SW 1271 (cell line): ENCODE measurements at places on chromosomes 5 and 9.

- DNase-seq, result no peak
These were observed 7.4 kb downstream of the ADAM19 start for GRCh38 chr5:157568222-157568621.

GRCh38 chr9:72205513-72205912 is 56.3 kb downstream of the GDA start:
- DNase-seq, result no peak

DNA sequence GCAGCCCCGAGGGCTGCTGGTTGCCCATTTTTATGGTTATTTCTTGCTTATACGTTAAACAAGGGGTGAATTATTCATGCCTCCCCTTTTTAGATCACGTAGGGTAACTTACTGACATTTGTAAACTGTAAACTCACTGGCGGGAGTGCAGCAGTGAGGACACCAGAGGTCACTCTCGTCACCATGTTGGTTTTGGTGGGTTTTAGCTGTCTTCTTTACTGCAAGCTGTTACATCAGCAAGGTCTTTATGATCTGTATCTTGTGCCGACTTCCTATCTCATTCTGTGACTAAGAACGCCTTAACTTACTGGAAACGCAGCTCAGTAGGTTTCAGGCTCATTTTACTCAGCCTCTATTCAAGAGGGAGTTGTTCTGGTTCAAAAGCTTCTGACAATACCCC is 155.0 kb upstream of the PRDM9 start:
- DNase-seq, result no peak

- DNase-seq, result no peak
These were observed 28.8 kb upstream of the NCS1 start for GRCh38 chr9:130143279-130143893.

- no peak for DNase-seq
These were observed 832.5 kb downstream of the TAF11L14 start for GRCh38 chr5:18466731-18467130.

DNA sequence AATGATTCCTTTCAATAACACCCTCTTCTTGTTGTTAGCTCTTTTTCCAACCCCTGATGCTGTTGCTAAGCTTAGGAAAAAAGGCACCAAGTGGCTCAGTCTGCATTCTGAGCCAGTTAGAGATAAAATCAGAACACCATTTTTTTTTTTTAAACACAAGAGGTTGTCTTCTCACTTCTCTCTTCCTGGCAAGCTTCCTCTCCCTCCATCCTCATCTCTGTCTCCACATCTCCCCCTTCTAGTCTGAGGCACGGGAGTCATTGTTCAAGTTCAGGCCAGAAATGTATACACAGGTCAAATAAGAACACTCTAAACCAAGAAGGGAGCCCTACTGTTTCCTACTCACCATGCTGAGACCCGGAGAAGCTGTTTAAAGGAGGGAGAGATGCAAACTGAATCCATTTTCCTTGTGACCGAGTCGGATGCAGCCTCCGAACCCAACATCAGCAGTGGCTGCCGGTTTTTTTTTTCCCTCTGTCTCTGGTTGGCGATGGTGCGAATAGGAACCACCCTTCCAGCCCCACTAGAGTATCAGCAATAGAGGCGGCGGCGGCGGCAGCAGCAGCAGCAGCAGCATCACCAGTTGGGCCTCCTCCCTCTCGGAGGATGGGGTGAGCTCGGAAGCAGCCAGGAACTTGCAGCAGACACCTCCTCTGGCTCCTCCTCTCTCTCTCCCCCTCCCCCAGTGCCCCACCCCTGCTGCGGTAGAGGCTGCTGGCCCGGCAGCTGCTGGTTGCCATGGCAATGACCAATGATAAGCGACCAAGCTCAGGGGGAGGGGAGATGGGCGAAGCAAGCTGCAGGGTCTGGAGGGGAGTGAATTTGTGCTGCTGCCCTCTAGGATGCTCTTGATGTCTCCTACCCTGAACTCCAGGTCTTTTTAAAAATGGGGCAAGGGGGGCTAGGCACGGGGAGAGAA is at the start of gene JAKMIP2:
Gene JAKMIP2, minus strand, starts transcription at position 619 of the 919 bp plus-strand sequence. CDS start 110,922 bp downstream, outside the sequence.
- no peak for DNase-seq

GRCh38 chr5:4717446-4717845 is 422.7 kb upstream of the ADAMTS16 start:
- DNase-seq, result no peak

DNA sequence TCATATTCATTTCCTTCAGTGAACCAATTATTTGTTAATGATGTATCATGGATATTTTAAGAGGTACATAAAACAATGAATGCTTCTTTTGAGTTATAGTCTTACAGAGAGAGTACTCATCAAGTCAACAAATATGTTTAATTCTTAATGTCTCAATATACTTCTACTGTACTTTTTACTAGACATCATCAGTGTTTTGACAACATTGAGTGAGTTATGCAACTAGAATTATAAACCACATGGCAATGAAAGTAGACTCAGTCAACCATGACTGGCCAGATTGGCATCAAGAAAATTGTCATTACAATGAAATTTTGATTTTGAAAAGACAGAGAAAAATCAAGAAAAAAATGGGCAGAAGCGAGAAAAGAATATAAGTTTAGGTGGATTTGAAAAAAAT is 1248.1 kb upstream of the CDH18 start:
- no peak for DNase-seq

DNA sequence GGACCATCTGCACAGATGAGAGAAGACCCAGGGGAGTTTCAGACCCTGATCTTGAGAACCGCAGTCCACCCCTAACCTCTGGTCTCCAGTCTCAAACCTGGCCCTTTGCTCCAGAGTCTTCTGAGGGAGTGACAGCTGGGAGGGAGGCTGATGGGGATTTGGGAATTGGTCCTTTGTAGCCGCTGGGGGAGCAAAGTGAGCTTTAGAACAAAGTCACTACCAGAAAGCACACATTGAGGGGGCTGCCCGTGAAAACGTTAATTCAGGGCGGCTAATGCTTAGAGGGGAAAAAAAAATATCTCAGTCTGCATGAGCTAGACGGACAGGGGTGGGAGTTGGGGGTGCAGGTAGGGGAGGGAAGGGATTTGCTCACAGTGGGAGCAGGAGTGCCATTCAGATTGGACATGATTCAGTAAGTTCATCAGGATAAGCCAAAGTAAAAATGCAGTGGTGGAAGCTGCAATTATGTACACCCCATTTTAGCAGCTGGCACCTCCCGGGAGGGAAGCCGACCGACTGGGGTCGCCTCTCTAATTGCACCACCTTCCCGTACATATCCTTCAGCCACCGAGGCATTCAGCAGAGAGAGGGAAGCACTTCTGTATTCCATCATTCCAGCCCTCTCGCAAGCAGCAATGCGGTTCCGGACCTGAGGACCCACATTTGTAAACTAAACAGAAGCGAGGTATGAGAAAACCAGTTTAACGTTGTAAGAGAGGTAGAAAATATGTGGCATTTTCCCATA is 123.4 kb upstream of the RETREG1 start:
- no peak for DNase-seq

- no peak for DNase-seq
These were observed 24.6 kb downstream of the CDHR2 start for GRCh38 chr5:176573564-176574296.

- DNase-seq, result no peak
These were observed 134.6 kb upstream of the RAPGEF1 start for GRCh38 chr9:131874447-131874846.

- DNase-seq, result no peak
These were observed 15.9 kb upstream of the CDC20B start for GRCh38 chr5:55188656-55189540.

GRCh38 chr9:136544548-136544963 is 1.3 kb downstream of the NOTCH1 start:
- DNase-seq, result no peak

DNA sequence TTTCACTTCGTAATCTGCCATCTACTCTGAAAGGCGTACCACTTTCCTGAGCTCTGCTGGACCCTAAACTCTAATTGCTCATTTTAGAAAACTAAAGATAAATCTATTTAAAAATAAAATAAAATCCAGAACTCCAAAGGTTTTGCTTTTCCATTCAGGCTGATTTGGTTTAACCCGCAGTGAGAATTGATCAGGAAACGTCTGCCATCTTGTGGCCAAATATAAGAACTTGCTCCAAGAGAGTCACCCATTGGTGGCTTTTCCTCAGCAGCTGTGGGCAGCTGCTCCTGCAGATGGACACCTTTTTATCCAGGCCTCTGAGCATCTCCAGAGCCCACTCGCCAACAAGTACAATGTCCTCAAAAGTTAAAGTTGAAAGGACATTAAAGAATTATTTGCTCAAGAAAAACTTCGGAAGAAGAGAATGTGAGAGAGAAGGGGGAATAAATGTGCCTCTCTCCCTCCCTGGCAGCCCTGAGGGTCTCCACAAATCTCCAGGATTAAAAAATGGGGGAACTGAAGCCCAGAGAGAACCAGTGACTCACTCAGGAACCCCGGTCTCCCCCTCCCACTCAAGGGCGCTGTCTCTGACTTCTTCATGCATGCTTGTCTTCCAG is 4.1 kb downstream of the SAXO1 start:
- DNase-seq, result peak; percentile 17

GRCh38 chr9:126611592-126612325 is 2.0 kb upstream of the LMX1B start:
- no peak for DNase-seq

DNA sequence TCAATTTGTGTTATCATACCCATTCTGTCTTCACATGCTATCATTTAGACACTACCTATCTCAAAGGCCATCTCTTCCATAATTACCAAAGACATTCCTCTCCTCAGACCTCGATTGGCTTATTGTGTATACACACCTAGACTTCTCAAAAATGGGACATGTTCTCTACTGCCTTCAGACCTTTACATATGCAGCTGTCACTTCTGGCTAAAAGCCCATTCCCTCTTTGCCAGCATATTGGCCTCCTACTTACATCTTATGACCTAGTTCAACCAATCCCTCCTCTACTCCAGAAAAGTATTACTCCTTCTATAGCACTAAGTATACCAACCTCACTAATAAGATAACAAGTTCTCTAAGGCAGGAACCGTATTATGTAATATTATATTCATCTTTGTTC is 84.4 kb downstream of the RAPGEF6 start:
- no peak for DNase-seq

GRCh38 chr5:5880077-5880763 is 457.7 kb downstream of the ICE1 start:
- DNase-seq, result no peak

GRCh38 chr9:23375511-23375910 is 450.5 kb downstream of the ELAVL2 start:
- no peak for DNase-seq

- no peak for DNase-seq
These were observed 199.9 kb downstream of the EBF1 start for GRCh38 chr5:158899792-158900191.

DNA sequence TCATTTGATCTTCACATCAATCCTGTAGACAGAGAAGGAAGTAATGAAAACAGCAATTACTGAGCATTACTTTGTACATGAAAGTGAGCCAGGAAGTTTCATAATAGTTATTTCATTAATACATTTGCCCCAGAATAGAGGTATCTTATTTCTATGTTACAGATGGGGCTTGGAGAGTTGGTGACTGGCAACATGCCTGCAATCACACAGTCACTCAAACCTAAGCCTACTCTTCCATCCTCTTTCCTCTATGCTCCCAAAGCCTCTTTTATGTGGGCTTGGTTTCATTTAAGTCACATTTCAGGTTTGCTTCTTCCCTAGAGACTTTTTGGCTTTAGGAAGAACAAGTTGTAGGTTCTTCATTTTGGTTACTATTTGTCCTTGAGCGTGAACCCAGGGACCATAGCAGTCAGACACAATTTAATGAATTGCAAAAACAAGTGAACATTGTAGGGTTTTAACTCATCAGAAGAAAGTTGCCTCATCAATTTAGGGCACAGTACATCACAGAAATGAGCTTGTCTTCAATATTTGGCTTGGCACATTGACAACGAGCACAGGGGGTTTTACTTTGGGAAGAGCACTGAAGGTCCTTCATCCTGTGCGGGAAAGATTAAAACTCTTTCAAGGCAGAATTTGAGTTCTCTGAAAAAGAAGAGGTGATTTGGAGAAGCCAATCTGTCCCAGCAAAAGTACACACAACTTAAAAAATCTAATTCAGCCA is 381.1 kb downstream of the TMEM38B start:
- DNase-seq, result no peak

- DNase-seq, result no peak
These were observed 36.2 kb downstream of the INSYN2B start for GRCh38 chr5:169944115-169944514.

DNA sequence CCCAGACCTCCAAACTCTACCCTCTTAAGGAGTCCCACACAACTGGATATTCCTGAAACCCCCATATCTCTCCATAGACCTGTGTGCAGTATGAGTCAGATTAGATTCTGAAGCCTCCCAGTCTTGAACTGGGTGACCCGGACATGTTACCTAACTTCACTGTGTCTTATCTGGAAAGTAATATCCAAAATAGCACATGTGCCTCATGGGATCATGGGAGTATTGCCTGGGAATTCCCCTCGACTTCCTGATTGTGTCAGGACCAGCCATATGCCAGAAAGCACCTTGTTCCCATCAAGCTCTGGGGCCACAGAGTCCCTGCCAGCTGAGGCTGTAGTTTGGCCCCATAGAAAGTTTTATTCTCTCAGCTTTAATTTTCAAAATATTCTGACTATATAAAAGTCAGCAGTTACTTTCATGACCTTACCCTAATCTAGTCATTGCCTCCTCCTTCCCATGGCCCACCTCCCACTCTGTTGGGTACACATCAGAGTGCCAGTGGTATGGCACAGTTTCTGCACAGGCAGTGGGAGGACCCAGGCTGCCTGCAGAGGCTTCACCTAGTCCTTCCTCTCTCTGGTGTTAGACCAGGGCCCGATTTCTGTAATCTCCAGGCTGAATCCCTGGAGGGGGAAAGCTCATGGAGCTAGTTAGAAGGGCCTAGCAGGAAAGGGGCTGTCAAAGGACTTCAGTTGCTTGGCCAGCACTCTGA is 19.5 kb upstream of the B4GALT1 start:
- no peak for DNase-seq

DNA sequence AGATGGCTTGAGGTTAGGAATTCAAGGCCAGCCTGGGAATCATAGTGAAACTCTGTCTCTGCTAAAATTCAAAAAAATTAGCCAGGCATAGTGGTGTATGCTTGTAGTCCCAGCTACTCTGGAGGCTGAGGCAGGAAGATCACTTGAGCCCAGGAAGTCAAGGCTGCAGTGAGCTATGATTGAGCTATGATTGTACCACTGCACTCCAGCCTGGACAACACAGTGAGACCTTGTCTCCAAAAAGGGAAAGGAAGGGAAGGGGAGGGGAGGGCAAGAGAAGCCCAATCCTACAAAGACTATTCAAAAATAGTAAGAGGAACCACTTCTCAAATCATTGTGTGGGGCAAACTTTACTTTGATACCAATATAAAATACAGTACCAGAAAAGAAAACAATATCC is 11.2 kb downstream of the SEMA4D start:
- DNase-seq, result no peak

DNA sequence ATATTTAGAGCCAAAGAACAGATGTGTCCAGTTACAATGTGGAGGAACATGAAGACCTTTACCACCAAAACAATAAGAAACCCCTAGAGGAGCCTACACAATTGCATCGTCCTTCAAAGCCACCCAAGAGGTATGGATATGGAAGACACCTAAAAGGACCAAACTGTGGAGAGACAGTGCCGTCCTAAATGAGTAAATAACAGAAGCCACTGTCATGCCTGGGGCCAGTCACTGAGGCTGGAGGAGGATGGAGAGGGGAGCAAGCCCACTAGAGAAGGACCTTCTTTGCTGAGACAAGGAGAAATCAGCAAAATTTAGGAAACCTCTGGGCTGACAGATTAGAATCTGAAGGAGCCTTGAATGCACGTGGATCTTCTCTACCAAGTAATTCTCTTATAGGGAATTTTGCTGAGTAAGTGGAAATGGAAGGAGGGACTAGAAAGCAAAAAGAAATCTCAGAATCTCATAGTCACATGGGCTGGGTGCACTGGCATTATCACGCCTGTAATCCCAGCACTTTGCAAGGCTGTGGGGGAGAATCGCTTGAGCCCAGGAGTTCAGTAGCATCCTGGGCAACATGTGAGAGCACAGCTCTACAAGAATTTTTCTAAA is 27.6 kb downstream of the PLEKHG4B start:
- no peak for DNase-seq
